ENCODE measurements at places on chromosomes 6 and 20. TPM values are rescaled to one million over a fixed set of nuclear protein-coding genes. Genes with fewer than 3 reads are reported as not detected.

ETV7 gene
- 0.13 TPM for total RNA-seq

TTK gene
- total RNA-seq: 0.28 TPM

PRKN gene
- total RNA-seq: 1.2 TPM

CLDN20 gene
- not detected for total RNA-seq

PAK5 gene
- total RNA-seq: 0.08 TPM

SEL1L2 gene
- not detected for total RNA-seq

HDDC2 gene
- total RNA-seq: 7.7 TPM

RCAN2 gene
- 1.2 TPM for total RNA-seq

MMP24 gene
- 0.43 TPM for total RNA-seq

MAP7 gene
- total RNA-seq: 18.1 TPM

MTFR2 gene
- total RNA-seq: not detected

PGBD1 gene
- 1.0 TPM for total RNA-seq

RAMACL gene
- 0.28 TPM for total RNA-seq

LPIN3 gene
- total RNA-seq: 32.2 TPM

SDCBP2 gene
- total RNA-seq: 6.4 TPM

RBM24 gene
- 0.05 TPM for total RNA-seq

PRRC2A gene
- 47.3 TPM for total RNA-seq

DNA sequence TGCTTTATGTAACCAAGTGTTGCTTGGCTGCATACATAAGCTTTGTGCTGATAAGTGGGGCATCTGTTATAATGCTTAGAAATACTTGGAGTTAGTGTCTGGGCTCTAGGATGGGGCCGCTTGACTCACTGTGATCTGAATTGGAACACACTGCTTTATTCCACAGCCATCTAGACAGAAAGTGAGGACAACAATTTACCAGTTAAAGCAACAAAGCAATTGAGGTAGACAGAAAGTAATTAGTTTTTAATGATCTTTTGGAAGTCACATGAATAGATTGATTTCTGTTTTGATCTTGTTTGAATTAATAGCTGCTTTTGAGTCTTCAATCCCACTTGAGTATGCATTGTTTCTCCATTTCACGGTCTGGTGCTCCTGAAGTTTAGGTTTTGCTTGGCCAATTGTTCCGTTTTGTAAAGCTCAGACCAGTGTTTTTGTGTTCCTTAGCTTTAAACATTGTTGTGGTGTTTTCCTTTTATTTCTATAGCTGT, 157.5 kb downstream of the TRMT11 start:
- no peak for DNase-seq

DNA sequence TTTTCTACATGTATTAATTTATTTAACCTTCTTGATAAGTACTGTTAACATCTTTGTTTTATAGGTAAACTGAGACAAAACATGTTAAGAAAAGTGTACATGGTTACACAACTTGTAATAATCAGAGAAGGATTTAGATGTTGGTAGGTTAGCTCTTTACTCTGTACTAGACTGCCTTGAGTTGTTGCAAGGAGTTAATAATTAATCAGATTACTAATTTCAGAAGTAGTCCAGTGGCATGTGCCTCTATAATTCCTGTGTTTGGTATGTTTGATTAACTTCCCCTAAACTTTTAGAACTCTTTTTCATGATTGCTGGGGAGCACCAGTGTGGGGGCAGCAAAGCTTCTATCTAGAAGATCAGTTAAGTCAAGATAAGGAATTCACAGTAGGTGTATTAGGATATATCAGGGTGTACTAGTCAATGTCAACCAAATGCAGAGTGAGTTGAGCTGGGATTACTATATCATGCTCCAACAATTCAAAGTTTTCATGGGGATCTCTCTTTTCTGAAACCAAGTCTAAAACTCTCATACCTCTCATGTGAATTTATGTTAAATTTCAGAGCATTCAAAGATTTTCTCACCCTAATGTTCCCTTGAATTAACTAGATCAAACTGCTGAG, 129.7 kb upstream of the AHI1 start:
- DNase-seq: no peak

- DNase-seq: no peak
Measured at GRCh38 chr6:123016431-123017103, 20.5 kb downstream of the CLVS2 start.

- DNase-seq: no peak
Measured at GRCh38 chr6:119043783-119044182, 34.7 kb downstream of the FAM184A start.

- DNase-seq: no peak
Measured at GRCh38 chr20:57576002-57576401, 15.1 kb downstream of the PCK1 start.

DNA sequence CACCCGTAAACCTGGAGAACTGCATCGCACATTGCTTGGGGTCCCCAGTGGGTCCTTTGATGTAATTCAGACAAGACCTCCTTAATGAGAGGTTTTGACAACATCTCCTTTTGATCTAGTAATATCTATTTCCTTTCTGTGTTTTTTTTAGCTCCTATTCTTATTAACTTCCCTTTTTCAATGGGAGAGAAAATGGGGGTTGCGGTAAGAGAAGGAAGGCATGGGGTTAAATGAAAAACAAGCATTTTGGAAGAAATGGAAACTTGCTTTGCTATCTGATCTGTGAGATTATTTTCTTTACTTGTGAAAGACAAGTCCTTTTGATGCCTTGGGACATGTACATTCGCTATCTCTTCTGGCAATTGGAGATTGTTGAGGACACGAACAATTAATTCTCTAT, 418.6 kb upstream of the MAN1A1 start:
- DNase-seq: no peak

- DNase-seq: no peak
Measured at GRCh38 chr6:158014505-158015187, 33.0 kb downstream of the SYNJ2 start.

DNA sequence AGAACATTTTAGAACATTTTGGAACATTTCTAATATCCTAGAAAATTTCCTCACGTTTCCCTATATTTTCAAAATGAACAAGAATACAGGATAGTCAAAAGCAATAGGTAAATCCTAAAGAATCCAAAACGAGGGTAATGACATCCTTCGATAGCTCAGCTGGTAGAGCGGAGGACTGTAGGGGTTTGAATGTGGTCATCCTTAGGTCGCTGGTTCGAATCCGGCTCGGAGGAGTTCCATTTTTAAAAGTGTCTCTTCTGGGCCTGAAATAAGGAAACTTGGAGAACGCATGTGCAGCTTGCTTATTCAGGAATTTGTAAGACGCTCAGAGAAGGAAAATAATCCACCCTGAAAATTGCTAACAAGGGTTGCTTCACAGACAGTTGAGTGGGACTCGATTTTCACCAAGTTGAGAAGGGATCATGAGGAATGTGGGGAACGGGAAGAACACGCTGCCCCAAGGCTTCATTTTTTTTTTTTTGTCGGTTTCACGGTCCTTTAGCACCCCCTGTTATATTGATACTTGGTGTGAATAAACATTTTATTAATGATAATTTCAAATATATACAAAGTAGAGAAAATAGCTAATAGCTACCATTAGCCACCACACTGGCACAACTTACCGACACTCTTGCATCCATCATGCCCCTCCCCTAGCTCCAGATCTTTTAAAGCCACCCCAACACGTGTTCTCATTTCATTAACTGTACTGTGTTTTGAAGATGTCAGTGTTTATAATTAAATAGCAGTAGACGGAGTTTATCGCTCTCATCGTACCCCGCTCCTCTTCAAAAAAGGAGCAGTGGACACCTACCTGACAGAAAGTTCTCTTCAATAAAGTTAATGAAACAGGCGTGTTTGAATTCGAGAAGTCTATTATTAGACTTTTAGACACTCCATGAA, 1.8 kb upstream of the ABT1 start:
- no peak for DNase-seq

DNA sequence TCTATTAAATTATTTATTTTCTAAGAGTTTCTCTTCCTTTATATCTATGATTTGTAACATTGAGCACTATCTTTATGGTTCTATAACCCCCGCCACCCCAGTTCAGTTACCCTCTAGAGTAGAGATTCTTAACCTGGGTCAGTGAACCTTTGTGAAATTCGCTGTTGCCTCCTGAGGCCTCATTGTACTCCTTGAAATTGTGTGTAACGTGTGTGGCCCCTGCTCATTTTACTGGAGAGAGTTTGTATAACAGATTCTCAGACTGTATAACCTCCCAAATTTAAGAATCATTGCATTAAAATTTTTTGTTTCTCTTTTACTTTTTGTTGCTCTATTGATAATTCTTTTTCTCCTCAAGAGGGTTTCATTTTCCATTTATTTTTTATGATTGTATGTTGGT, 65.3 kb downstream of the ADGRG6 start:
- no peak for DNase-seq

GRCh38 chr20:34954904-34955230, 739 bp downstream of the GSS start:
- DNase-seq: peak; percentile 66

GRCh38 chr20:7975851-7976414, 35.7 kb upstream of the HAO1 start:
- DNase-seq: no peak

DNA sequence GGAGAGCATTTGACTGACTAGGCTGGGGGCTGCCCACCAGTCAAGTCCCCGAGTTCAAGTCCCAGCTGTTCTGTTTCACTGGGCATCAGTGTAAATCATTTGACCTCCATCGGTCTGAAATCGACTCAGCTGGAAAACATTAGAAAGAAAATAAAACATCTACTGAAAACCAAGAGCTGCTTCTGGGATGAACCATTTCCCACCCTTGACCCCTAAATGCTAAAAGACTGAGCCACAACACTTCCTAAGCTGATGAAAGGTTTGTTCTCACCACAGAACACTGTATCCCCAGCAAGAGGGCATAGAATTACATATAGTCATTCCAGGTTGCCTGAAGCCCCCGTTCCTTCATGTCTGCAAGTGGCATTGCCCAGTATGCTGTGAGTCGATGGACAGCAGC, 237.0 kb upstream of the TAB2 start:
- no peak for DNase-seq

- DNase-seq: no peak
Measured at GRCh38 chr6:105431226-105431625, 28.3 kb upstream of the PREP start.

DNA sequence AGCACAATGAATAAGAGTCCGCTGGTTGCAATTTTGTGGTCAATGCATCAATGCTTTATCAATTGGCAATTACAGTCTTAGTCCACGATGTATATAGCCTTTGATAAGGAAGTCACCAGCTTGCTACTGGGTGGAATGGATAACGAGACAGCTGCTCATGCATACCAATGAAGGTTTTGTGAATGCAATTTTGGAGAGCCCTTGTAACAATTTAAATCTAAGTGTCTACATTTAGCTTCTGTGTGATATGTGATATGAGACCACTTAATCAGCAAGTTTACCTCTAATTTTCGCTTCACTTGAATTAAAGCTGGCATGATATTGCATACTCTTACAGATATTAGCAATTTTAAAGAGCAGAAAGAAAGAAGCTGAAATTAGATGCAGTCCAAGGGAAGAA, 543.9 kb downstream of the RNF144B start:
- no peak for DNase-seq

GRCh38 chr6:141326925-141327324, 805.8 kb upstream of the GJE1 start:
- no peak for DNase-seq

DNA sequence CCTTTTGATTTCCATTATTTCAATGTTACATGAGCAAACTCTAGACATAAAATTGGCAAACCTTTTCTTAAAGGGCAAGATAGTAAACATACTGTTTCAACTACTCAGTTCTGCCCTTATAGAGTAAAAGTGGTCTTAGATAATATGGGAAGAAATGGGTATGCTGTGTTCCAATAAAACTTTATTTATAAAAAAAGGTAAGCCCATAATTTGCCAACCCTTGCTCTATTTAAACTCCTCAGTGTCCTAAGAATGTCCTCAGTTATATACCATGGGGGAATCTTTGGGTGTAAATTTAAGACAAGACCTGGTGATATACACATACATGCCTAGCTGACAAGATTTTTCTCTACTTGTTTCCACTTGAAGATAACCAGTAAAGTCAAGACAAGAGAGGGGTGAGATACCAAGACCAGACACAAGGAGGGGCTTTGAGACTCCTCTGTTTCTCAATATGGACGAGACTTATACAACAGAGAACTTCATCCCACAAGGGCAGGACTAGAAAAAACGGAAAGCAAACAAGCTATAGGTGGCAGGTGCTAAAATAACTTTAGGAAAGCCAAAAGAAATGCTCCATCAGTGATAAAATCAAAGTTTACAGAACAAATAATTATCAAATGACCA, 10.5 kb downstream of the SNX3 start:
- no peak for DNase-seq

DNA sequence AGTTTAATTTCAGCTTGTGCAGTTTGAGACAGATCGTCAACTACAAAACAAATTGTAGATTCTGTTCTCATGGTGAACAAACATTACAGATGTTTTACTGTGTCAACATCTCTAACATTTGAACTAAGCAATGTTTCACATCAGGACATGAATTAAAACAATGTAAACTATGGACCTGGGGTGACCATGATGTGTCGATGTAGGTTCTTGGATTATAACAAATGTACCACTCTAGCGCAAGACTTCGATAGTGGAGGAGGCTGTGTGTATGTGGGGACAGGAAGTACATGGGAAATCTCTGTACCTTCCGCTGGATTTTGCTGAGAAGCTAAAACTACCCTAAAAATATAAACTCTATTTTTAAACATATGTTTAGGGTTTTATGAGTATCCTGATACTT, 17.1 kb downstream of the HIVEP2 start:
- DNase-seq: no peak

GRCh38 chr6:27562027-27562410, 89.1 kb upstream of the ZNF184 start:
- DNase-seq: no peak

GRCh38 chr20:58742668-58743566, 50.3 kb downstream of the NPEPL1 start:
- peak; percentile 41 for DNase-seq

- no peak for DNase-seq
Measured at GRCh38 chr20:60087563-60088105, 129.4 kb downstream of the CDH26 start.

DNA sequence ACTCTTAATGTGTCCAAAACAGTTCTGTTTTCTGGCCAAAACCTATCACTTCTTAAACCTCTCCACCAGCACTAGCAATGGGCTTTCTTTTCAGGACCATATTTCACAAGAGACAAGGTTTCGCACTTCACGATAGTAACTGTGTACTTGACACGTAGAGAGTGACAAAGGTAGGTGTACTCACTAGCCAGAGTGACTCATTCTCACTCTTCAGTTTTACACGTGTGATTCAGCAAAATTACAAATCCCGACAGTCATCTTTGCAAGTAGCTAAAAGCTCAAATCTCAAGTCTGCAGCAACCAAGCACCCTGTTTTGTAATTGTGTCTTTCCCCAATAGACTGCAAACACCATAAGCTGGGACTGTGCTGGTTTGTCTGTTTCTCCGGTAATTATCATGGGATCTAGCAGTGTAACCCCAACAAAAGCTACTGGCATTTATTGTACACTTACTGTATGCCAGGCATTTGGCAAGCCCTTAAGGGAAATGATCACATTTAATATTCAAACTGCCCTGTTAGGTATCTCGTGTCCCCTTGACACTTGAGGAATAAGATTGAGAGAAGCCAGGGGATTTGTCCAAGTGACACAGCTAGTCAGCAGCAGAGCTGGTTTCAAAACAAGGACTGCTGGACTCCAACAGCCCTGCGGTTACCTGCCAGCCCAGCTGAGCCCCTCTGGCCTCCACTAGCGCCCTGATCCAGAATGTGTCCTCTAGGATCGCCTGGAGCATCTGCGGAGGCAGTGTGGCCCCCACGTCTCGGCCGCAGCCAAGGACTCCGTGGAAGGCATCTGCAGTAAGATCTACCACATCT, 9.9 kb downstream of the PCIF1 start:
- DNase-seq: no peak

All from left lobe of liver (tissue), 2 donors.